Gastrocnemius medialis (tissue), 4 donors: ENCODE measurements at places on chromosomes 3 and 15. TPM values are rescaled to one million over a fixed set of nuclear protein-coding genes. Genes with fewer than 3 reads are reported as not detected.

The ALDH1A3 gene
- 33.9 TPM for total RNA-seq

The NPAP1 gene
- not detected for total RNA-seq

The STXBP5L gene
- total RNA-seq = not detected

DNA sequence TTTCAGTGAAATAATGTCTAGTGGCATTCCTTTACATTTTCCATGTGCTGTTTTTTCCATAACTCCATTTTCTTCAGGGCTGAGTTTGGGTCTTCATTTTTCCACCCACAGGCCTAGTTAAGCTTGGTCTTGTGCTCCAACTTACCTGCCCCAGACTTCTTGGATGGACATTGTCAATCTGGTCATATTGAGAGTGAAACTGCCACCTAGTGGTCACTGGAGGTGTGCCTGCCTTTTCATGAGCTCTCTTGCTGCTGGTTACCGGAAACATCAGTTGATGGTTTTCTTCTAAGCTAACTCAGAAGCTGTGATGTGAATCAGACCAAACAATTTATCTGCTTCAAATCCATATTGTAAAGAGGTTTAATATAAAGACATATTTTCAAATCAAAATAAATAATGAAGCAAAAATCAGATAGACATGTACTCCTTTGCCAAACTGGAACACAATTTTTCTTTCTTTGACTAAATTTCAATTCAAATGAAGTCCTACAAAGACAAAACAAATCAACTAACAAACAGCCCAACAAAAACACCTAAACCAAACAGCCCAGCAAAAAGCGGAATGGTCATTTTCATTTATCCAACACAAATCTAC, 135.1 kb upstream of the RASGRP1 start:
- peak; percentile 17 for DNase-seq

DNA sequence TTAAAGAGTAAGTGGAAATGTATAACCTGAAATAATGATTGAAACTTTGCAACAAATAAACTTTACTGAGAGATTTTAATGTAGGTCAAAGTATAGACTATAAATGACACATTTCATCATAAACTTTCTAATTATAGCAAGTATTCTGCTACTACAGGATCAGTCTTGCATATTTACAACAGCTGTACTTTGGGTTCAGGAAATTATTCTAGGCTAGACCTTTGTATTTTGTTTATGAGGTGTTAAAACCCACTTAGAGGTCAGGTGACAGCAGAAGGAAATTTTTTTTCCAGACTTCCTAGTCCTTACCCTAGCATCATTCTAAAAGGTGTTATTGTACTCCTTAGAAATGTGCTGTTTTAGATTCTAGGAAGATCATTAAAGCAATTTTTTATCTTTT, 2.3 kb downstream of the RNF7 start:
- DNase-seq = no peak

- DNase-seq = no peak
These were observed 9.8 kb upstream of the OR5K4 start for GRCh38 chr3:98343647-98344507.

DNA sequence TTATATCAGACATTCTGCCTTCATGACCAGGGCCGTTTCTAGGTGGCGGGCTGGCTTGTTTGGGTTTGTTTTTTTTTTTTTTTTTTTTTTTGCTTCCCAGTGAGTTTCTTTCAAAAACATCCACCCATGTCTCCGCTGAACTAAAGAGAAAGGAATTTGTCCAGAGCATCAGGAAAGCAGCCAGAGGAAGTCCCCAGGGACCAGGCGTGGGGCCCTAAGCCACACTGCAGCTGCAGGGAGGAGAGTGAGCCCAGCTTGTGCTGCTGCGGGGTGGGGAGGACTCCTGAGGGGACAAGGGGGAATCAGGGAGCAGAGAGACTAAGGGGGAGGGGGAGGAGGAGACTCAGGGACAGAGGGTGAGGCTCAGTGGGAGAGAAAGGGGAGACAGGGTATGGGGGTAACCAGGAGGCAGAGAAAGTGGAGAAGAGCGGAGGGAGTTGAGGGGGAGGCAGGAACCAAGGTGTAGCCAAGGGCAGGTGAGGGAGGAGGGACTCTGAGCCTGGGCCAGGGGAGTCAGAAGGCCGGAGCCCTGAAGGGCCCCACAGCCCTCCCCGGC, 49.5 kb downstream of the CYP11A1 start:
- DNase-seq = peak; percentile 35

- no peak for DNase-seq
These were observed 18.5 kb downstream of the TNK2 start for GRCh38 chr3:195889870-195890295.
